ENCODE measurements at places on chromosomes 6 and 20.
A peak's percentile ranks its signal among the peaks of the same experiment; 100 is the strongest.

- no peak for DNase-seq
Measured at GRCh38 chr6:32406857-32407256, at the start of gene BTNL2. BTNL2 (minus strand) TSS chr6:32407181; CDS start chr6:32407123, 58 bp downstream.

- no peak for DNase-seq
Measured at GRCh38 chr6:163712981-163713380, 298.5 kb downstream of the QKI start.

DNA sequence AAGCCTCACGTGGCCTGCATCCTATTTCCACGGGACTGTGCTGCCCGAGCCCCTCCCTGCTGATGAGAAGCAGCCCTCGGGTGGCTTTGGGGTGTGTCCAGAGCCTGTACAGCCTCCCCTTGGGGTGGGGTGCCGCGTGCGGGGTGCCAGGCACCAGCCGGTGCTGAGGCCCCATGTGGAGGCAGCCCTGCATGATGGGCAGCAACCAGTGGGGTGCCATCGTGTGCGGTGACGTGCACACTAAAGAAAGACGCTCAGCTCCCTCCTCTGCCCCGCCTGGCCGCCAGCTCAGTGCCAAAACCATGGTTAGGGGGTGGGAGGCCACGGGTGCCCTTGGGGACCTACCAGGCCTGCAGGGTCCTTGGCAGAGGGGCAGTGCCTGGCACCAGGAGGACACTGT lies 26.2 kb downstream of the NTSR1 start:
- no peak for DNase-seq

DNA sequence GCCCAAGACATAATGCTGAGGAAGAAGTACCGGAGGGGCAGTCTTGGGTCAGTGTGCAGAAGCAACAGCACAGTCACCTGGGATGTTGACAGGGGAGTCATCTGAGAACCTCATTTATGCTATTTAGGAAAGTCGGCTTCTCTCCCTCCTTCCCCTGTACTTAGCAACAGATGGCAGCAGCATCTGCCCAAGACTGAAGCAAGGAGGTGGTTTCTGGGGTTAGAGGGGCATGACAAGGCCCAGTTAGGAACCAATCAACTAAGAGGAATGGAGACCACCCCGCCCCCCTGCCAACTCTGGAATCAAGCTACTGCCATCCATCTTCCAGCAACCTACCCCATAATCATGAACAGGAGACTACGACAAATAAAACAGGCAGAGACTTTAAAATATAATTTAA lies 21.7 kb downstream of the RIPK1 start:
- DNase-seq = no peak

GRCh38 chr6:147281895-147282565 lies 77.8 kb downstream of the STXBP5 start:
- no peak for DNase-seq

DNA sequence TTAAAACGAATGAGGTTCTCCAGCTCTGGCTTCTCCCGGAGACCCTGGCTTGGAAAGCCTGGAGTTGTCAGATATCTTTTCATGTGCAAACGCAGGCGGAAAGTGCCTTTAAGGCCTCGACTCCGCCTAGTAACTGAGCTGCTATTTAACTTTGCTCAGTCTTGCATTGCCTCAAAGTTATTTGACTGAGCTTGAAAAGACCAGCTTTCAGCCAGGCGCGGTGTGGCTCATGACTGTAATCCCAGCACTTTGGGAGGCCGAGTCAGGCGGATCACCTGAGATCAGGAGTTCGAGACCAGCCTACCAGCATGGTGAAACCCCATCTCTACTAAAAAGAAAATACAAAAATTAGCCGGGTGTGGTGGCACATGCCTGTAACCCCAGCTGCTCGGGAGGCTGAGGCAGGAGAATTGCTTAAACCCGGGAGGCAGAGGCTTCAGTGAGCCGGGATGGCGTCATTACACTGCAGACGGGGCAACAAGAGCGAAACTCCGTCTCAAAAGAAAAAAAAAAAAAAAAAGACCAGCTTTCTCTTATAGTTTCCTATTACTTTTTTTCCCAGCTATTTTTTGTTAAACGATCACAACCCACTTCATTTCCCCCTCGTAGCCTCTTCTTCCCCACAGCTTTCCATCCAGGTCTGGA lies 1.9 kb downstream of the GCNT2 start:
- no peak for DNase-seq

- DNase-seq = no peak
Measured at GRCh38 chr20:22652681-22653588, 68.6 kb upstream of the FOXA2 start.

- no peak for DNase-seq
Measured at GRCh38 chr6:122676146-122676545, 65.9 kb downstream of the PKIB start.

GRCh38 chr6:76264468-76264867 lies 192.0 kb upstream of the IMPG1 start:
- DNase-seq = no peak

DNA sequence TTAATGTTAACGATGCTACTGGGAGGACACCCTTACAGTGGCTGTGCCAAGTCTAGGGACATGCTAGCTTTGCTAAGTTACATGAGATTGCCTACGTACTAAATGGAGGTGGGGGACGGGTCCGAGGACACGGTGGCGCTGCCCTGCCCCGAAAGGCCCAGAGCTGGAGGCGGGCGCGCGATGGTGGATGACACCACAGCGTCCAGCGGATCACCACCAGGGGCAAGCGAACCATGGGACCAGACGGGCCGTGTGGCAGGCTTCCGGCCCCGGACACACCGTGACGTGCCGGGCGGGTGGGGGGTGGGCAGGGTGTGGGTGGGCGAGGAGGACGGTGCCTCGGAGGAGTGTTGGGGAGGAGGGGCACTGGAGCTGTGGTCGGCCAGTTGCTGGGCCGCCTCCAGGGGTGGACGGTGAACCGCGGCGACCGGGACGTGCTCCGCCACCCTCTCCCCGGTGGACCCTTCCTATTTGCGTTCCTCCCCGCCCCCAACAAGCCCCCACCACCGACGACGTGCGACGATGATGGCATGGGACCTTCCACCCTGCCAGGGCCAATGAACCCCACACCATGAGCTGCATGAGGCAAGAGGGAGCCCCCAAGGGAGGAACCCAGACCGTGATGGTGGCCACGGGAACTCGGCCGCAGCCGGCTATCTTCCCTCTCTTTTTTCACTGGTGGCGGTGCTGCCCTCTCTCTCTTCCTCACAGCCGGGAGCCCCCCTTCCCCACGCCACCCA lies 773.3 kb upstream of the DEFB115 start:
- no peak for DNase-seq

- DNase-seq = no peak
Measured at GRCh38 chr20:32598606-32599005, 13.5 kb upstream of the NOL4L start.

DNA sequence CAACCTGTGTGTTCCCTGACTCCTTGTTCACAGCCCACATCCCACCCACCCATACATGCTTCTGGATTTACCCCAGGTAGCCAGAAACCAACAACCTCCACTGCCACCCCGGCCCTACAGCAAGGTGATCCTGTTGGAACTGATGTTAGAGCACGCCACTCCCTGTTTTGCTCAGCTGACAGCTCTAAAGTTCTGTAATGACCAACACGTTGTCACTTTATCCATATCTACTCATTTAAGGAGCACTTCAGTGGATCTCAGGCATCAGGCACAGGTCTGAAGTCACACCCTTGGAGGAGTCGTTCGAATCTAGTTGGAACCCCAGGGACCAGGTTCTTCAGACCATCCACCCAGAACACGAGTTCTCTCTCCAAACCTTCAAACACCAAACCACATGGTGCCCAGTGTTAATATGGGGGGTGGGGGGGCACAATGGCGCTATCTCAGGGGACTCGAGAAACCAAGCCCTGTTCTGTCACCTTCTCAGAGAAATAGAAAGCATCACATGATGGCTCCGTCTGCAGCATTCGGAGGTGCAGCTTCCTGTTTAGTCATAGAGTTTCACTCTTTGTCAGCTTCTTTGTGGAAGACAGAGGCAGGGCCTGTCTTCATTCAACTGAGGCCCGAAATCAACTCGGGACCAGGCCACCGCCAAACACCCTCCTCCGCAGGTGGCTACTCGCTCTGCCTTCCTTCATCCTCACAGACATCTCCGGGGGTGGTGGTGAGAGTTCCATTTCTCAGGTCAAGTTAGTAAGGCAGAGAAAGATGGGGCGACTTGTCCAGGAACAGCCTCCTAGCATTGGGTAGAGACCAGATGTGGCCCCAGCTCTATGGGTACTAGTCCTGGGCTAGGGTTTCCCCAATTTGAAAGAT lies 142.2 kb downstream of the NFATC2 start:
- DNase-seq = peak; percentile 60

DNA sequence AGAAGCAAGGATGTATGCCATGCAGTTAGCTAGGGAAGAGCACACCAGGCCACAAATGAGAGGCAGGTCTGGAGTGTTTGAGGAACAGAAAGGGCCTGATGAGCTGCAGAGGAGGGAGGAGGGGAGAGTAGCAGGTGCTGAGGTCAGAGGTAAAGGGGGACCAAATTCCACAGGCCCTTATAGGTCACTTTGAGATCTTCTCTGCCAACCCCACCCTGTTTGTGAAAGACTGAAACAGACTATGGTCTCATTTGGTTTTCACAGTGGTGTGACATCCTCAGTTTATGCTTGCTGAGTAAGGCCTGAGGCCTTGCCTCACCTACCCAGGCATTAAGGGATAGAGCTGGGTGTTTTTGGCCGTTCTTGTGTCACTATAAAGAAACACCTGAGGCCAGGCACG lies 187.7 kb upstream of the MYLIP start:
- DNase-seq = no peak

DNA sequence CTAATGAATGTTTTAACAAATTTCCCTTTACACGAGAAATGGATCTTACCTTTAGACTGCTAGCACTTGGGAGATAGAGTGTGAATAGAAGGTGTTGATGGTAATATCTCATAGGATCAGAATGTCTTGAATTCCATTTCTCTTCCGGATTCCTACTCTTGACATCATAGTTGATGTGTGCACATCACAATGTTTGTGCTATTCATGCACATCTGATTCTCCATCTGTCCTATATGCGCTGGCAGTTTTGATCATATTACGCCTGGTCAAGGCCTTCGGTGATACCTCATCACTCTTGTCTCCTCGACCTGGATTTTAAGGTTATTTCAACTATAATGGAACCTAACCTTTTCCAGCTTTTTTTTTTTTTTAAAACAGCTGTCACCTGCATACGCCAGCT lies 16.8 kb upstream of the ACAT2 start:
- DNase-seq = no peak

DNA sequence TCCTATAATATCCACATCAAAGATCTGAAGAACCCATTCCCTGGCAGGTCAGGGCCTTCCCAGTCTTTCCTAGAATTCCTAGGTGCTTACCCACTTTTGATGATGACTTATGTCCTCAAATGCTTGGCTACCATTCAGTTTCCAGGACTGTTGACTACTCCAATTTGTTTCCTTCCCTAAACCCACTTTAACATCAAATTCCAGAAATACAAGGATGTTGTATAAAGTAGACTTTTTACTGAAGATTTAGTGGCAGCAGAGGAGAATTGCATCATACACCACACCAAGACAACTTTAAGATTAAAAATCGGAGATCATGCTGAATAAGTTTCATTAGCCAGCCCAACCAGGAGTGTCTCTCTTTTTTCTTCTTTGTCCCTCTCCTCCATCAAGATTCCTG lies 203.3 kb upstream of the LAMP5 start:
- no peak for DNase-seq

DNA sequence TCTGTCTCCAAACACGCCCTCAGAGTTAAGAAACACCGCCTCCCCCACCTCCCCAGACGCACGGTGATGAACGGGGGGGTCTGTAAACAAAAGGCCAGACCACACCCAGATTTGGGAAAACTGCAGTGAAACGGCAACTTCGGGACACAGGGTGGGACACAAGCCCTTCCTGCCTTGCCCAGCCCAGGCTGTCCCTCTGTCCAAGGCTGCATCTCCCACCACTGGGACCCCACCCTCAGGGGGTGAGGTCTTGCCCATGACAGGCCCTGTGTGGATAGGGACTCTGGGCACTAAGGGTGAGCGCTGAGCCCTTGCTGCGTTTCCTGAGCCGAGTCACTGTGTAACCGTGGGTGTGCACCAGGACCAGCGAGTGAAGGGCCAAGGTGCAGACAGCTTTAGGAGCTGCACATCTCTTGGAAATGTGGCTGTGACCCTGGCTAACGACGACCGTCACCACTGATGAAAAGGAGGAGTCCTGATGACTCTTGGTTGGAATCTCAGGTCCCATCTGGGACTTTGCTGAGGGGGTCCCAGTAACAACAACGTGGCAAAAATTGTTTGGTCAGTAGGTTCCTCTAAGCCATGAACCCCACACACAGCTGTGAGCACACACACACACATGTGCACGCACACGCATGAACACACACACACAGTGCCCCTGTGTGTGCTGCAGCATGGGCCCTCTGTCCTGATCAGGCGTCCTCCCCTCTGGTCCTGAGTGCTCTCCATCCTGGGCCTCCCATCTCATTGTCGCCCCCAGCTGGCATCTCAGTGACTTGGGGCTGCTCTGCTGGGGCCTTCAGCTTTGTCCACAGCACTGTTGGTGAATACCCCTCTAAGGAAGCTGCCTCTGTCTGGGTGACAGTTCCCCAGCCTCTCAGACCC lies 100.6 kb downstream of the RAMACL start:
- no peak for DNase-seq

- no peak for DNase-seq
Measured at GRCh38 chr20:43972692-43973091, 58.0 kb downstream of the TOX2 start.

DNA sequence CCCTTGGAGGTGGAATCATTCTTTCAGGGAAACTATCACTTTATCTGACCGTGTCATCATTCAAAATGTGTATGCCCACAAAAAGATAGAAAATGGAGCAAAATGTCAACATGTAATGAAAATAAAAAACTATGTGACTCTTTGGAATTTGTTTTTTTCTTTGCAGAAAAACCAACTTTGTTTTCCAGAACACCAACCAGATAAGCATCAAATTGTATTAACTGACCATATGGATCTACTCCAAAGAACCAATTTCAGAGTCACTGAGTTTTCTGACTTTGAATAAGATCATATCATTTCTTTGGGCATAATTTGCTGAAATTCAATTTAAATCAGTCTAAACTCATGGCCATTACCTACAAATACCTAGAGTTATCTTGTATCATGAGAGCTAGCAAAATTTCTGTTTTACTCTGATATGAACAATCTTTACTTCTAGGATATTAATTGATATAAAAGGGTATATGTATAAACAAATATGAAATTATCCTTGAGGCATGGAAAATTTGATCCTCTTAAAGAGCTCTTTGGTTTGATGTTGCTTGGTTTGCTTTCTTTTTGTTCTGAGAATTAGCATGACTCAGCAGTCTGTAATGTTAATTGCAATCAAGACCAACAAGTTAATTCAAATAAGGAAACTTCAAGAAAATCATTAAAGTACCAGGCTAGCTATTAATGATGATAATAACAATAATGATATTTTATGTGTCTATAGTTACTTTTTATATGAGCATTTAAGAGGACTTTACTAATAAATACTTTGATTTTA lies 444.4 kb upstream of the MARCKS start:
- DNase-seq = no peak
